CD14-positive monocyte (primary cell): ENCODE measurements at places on chromosomes 4 and X. TPM values are rescaled to one million over a fixed set of nuclear protein-coding genes. Genes with fewer than 3 reads are reported as not detected.

Gene SYNPO2
- not detected for polyA plus RNA-seq

Gene CPZ
- polyA plus RNA-seq: not detected

Gene SHISA3
- polyA plus RNA-seq: not detected

Gene SPATA18
- polyA plus RNA-seq: 0.41 TPM

Gene CLCN4
- polyA plus RNA-seq: 0.27 and 0.48 TPM in 2 replicates

Gene SLC25A5
- 436 TPM for polyA plus RNA-seq

Gene DRD5
- not detected for polyA plus RNA-seq

Gene VCX
- not detected for polyA plus RNA-seq

Gene SPACA5
- polyA plus RNA-seq: not detected in 2 replicates

Gene LAMTOR3
- polyA plus RNA-seq: 62.5 TPM

Gene EDA
- 0.31 TPM for polyA plus RNA-seq

Gene TKTL2
- polyA plus RNA-seq: not detected

Gene CDX4
- not detected for polyA plus RNA-seq

Gene RPA4
- polyA plus RNA-seq: 0.19 and 1.1 TPM in 2 replicates

Gene ITGB1BP2
- polyA plus RNA-seq: 0.36 and 1.2 TPM in 2 replicates

Gene COL25A1
- polyA plus RNA-seq: not detected

Gene USP11
- 8.8 TPM for polyA plus RNA-seq

Gene FGFBP2
- polyA plus RNA-seq: 1.1 TPM

Gene PRR27
- not detected for polyA plus RNA-seq

Gene CD40LG
- 0.09 TPM for polyA plus RNA-seq

Gene GABRQ
- not detected in 2 replicates for polyA plus RNA-seq

Gene VBP1
- polyA plus RNA-seq: 65.9 TPM

Gene ACE2
- polyA plus RNA-seq: not detected in 2 replicates

Gene TLR6
- polyA plus RNA-seq: 7.7 TPM

Gene PCDH11X
- polyA plus RNA-seq: not detected

Gene STARD8
- polyA plus RNA-seq: 1.2 TPM

Gene TBC1D9
- polyA plus RNA-seq: 21.0 TPM

Gene CXCR3
- polyA plus RNA-seq: 0.10 TPM

Gene PRSS12
- polyA plus RNA-seq: not detected in 2 replicates

Gene NHS
- polyA plus RNA-seq: 0.64 and 1.8 TPM in 2 replicates

Gene VCX2
- polyA plus RNA-seq: not detected

Gene POU4F2
- not detected for polyA plus RNA-seq

Gene CTAG1B
- polyA plus RNA-seq: not detected

Gene ASB9
- polyA plus RNA-seq: 0.63 TPM
